ENCODE measurements at places on chromosomes 6 and 20.

DNA sequence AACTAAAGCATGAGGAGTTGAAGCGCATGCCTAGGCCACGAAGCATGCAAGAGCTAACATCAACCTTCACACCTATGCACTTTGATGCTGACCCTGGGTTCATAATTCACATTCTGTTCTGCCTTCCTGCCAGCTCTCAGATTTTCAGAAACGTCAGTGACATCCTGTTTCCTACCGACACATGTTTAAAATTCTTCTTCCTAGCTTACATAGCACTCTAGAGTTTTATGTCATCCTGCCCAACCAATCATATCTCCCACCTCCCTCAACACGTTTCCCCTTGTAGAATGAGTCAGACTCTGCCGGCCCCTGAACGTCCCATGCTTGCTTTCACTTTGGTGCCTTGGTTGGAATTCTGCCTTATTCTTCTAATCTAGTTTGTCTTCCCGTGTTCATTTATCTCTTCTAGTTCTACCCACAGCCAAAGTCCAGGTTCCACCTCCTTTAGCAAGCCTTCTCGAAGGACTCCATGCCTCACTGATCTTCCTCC, 97.2 kb upstream of the MAP7 start:
- DNase-seq: no peak

DNA sequence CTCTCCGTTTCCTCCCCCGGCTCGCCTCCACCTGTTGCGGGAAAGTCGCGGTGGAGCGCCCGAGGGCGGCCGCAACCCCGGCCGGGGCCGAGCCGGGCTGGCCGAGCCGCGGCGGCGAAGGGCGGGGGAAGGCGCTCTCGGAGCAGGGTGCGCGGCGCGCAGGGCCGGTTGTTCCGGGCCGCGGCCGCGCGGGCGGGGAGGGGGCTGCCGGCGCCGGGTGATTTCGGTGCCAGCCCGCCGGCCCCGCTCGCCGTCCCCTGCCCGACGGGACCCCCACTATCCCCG, 235 bp downstream of the MAP7 start:
- DNase-seq: peak; percentile 71

GRCh38 chr20:15597306-15597705, 975.9 kb downstream of the KIF16B start:
- no peak for DNase-seq

DNA sequence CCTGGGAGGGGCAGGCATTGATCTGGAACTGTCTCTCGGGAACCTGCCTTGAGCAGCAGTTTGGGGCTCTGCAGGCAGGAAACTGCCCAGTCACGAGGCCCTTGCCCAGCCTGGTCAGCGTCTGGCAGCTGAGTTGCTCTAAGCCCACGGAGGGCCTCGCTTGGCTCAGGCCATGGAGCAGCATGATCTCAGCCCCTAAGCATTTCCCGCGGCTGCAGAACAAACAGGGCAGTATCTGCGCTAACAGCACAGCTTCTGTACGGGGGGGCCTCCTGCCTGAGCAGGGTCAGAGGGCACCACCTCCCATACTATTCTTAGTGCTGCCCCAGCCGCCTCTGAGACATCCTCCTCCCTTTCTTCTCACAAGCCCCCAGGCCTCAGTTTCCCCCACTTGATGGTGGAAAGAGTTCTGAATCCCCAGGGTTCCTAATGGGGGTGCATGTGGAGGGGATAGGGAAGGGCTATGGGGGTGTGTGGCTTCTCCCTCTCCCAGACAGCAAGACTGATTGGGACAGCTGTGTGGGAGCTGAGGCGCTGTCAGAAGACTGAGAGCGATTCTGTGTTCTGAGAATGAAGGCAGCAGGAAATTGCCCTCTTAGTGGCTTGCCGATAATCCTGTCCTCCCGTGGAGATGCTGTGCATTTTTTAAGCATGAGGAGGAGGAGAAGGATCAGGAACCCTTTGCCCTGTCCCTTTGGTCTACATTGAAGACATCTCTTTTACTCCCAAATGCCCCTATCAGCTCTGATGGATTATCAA, 46.4 kb downstream of the MOCS1 start:
- no peak for DNase-seq

GRCh38 chr20:1965520-1966351, 28.1 kb downstream of the PDYN start:
- DNase-seq: peak; percentile 69

- DNase-seq: no peak
Measured at GRCh38 chr6:164749221-164750064, 560.0 kb downstream of the C6orf118 start.

DNA sequence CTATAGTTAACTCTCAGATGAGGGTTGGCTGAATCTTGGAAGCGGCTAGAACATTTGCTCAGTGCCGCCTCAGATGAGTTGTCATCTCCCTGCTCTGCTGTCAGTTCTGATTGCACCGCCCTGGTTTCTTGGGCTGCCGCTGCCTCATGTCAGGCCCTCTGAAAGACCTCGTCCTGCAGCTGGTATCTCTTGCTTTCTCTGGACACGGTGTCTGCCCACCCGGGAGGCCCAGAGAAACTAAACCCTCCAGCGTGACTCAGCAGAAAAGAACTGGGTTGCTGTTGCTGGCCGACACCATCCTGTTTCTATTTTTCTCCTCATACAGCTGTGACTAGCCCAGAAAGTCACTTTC, 355.4 kb downstream of the CD83 start:
- peak; percentile 39 for DNase-seq

GRCh38 chr6:137702791-137703424, 164.2 kb upstream of the TNFAIP3 start:
- DNase-seq: no peak

DNA sequence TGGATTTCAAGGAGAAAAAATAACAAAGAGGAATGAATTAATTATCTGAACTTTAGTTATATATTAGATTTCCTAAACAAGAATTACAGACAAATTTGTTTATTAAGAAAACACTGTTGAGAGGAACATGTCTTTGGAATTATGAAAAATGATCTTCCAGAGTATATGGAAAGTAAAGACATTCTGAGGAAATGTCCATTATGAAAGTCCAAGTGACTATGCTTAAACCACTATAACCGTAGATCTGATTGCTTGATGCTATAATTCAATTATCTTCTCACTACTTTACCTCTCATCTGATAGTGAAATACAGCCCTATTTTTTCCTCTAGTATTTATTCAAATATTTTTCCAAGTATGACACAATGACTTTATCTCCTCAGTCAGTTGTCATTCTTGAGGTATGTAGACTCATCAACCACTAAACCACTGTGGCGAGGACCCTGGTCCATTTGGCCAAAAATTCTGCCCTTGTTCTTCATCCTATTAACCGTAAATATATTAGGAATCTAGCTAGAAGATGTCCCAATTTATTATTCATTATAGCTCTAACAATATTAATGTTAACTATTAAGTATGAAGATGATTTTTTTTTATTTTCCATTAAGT, 37.3 kb upstream of the AHI1 start:
- no peak for DNase-seq

- no peak for DNase-seq
Measured at GRCh38 chr6:42556462-42556861, 7.4 kb upstream of the UBR2 start.

- no peak for DNase-seq
Measured at GRCh38 chr6:26107935-26108334, 20.7 kb downstream of the HFE start.

- no peak for DNase-seq
Measured at GRCh38 chr20:57198132-57199072, 68.0 kb downstream of the BMP7 start.

DNA sequence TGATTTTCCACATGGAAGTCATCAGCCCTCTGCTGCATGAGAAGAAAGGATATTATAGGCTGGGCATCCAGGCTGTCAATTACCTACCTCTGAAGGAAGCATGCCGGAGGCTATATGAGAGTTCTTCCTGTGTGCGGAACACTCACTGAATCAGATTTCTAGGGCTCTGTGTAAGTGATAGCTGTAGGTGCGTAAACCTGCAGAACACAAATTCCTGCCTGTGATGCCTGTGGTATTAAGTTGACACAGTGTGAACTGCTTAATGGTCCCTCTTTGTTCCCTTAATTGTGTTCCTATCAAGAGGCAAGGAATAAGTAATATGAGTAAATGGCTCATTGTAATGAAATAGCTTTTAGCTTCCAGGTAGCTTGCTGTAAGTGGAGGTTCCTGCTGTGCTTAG, 103.3 kb downstream of the ANKS1A start:
- no peak for DNase-seq

GRCh38 chr20:5784735-5785134, 34.5 kb downstream of the SHLD1 start:
- peak; percentile 86 for DNase-seq

DNA sequence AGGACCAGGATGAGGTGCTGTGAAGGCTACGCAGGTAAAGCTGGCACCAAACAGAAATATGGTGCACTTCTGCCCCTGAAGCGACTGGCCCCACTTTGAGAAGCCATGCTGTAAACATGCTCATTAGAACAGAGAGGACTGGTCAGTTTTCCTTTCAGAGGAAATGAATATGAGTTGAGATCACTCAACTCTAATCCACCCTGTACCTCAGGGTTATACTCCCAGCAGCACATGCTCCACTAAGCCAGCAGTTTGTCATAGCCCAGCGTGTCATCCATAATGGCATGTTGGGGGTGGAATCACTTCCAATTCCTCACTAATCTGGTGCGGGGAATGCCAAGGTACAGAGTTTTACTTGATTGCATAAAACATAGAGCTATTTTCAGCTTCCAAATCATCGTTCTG, 98.1 kb downstream of the HIVEP2 start:
- DNase-seq: no peak

DNA sequence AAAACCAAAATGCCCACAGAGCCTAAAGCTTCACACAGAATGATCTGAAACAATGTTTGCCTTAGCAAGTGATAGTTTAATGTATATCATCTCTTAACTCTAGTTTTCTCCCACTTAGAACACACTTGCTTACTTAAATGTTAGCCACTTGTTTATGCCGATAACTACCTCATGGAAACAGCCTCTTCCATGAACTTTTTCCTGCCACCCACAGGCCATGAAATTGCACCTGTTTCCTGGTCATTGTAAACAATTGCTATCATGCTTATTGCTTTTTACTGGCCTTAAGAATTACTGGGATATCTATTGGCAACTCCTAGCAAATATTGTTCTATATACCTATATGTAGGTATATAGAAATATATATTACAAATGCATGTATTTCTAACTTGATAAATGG, 231.1 kb downstream of the HDGFL1 start:
- DNase-seq: no peak

GRCh38 chr6:167779993-167780655, 46.6 kb upstream of the AFDN start:
- DNase-seq: no peak
